ENCODE measurements at places on chromosomes 11 and 22. TPM values are rescaled to one million over a fixed set of nuclear protein-coding genes. Genes with fewer than 3 reads are reported as not detected.

The RTN4RL2 gene
- 99.8 TPM for total RNA-seq

The ZBED5 gene
- total RNA-seq: 17.5 TPM

The OR52D1 gene
- total RNA-seq: not detected

The DRD2 gene
- not detected for total RNA-seq

The KCNK4 gene
- total RNA-seq: 0.21 TPM

The SSRP1 gene
- 246 TPM for total RNA-seq

The OR6T1 gene
- not detected for total RNA-seq

All from A549 treated with ZK216348 at 1 μM for 4 hours (cell line).